Placental pericyte (primary cell): ENCODE measurements at places on chromosomes 13 and 19. TPM values are rescaled to one million over a fixed set of nuclear protein-coding genes. Genes with fewer than 3 reads are reported as not detected.

KLK3 gene
- not detected in 2 replicates for total RNA-seq

RELB gene
- total RNA-seq: 18.9 and 27.4 TPM in 2 replicates

NCR1 gene
- total RNA-seq: not detected in 2 replicates

LATS2 gene
- total RNA-seq: 14.9 and 22.6 TPM in 2 replicates

ZNF260 gene
- 8.1 and 10.5 TPM in 2 replicates for total RNA-seq

POGLUT2 gene
- 8.5 and 30.1 TPM in 2 replicates for total RNA-seq

ZNF136 gene
- total RNA-seq: 4.4 and 8.0 TPM in 2 replicates

NANOS3 gene
- total RNA-seq: 0.43 TPM in 1 of 2 replicates, not detected in the other

ZNF726 gene
- total RNA-seq: 0.66 and 8.9 TPM in 2 replicates

ERFL gene
- total RNA-seq: under 0.01 TPM in 1 of 2 replicates, not detected in the other

GPR4 gene
- total RNA-seq: under 0.01 and 0.72 TPM in 2 replicates

MED16 gene
- total RNA-seq: 45.8 and 58.6 TPM in 2 replicates

ARHGEF7 gene
- 23.6 and 36.9 TPM in 2 replicates for total RNA-seq
